ENCODE measurements at places on chromosomes 3 and 15.

DNA sequence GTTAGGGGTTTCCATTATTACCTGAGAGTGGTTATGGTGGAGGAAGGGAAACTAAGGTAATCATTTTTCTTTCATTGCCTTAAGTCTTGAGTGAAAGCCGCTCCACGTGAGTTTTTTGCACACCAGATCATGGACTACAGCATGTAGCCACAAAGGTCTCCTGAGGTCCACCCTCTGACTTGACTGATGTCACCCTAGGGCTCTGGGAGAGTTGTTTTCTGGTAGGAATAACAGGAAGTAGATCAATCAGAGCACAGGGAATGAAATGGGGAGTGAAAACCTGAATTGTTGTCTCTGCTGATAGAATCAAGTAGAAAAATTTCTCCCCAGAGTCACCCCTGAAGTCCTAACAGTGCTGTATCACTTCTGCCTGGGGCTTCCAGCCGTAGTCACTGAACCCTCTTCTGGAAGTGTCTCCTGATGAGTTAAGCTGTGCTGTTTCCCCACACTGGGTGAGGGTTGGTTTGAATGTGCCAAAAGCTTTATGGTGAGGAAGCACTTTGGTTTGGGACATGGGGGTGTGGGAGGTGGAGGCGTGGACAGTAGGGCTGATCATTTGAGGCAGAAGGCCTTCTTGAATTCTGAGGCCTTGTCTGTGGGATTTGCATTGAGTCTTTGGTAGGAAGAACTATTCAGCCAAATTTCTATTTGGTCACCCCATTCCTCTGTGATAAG is 64.3 kb downstream of the SLCO3A1 start:
- DNase-seq, result no peak

DNA sequence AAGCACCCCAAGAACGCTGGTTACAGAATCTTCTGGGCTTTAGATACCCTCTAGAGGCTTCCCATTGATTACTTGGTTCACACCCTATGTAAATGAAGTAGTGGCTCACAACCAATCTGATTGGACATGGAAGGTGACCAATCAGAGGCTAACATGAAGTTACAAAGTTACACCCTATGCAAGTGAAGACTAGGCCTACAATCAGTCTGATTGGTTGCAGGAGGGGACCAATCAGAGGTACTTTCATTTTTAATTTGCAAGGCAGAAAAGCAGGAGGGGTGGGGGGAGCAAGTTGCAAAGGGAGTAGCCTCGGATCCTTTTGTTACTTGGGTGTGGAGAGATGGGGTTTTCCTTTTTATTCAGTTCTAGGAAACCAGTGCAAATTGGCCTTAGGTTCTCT is 11.1 kb upstream of the RTP2 start:
- no peak for DNase-seq

DNA sequence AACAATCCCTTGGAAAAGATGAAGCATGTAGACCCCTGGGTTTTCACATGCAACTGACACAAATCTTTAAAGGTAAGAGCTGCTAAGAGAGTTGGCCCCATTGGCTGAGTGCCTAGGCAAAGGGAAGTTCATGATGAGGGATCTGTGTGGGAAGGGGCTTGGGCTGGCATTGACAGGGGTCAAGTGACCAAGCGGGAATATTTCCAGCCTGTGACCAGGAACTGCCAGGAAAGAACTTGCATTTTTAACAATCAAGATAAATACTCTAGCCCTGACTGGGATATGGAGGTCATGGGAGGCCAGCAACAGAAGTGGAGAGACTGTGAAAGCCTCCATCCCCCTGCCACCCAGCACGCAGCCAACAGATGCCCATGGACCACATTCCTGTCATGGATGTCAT is 361.1 kb upstream of the ATP10A start:
- DNase-seq, result no peak

- DNase-seq, result no peak
Observed at GRCh38 chr3:137020315-137020714, 62.5 kb downstream of the IL20RB start.

DNA sequence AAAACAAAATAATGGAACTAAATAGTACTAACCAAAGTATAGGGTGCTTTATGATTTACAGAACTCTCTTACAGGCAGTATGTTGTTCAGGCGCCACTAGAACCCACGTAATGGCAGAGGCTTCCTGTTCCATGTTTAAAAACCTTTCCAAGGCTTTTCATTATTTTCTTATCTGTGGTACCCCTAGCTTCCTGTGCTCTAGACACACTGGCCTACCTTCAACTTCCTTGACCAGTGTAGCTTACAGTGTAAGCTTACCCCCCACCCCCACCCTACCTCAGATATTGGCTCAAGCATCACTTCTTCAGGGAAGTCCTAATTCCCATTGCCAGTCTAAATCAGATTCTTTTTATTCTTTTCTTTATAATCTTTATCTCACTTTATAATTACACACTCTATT is 2.9 kb downstream of the NR2C2 start:
- no peak for DNase-seq

DNA sequence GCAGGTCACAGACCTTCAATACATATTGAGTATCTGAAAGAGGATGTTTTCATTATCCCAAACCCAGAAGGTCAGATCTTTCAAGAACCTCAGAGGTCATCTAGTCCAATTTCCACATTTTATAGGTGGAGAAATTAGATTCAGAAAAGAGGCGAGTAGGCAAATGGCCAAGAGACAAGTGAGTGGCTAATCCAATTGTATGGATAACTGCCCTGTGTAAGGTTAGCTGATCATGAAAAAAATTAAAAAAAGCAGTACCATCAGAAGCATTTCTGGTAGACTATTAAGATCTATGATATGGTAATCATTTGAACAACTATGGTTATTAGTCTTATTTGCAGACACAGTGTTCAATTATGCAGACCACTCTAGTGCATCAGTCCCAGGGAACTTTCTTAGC is 660.7 kb upstream of the CFAP20DC start:
- DNase-seq, result no peak

DNA sequence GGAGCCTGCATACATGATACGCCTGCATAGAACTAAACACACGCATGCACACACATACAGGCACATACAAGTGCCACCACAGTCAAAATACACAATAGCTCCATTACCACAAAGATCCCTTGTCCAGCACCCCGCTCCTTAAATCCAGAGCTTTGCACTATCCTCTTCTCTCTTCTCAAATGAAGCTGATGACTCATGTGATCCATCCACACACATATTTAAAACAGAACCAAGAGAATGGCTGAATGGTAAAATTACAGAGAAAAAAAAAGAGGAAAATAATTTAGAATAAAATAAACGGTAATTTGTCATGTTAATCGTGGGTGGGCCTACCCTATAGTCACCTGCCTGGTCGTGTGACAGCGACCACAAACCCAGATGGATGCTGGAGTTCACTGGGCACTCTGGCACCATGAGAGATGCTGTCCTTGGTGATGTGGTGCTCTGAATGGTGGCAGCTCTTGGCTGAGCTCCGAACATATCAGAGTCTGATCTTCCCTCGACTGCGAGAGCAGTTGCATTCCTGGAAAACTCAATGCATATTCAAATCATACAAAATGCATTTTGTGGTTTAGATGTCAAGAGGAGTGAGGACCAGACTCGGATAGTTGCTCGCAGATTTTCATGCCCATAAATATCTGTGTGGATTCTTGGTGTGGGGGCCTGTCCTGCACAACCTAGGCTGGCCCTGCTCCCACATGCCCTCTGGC is 8.9 kb downstream of the IQSEC1 start:
- no peak for DNase-seq

DNA sequence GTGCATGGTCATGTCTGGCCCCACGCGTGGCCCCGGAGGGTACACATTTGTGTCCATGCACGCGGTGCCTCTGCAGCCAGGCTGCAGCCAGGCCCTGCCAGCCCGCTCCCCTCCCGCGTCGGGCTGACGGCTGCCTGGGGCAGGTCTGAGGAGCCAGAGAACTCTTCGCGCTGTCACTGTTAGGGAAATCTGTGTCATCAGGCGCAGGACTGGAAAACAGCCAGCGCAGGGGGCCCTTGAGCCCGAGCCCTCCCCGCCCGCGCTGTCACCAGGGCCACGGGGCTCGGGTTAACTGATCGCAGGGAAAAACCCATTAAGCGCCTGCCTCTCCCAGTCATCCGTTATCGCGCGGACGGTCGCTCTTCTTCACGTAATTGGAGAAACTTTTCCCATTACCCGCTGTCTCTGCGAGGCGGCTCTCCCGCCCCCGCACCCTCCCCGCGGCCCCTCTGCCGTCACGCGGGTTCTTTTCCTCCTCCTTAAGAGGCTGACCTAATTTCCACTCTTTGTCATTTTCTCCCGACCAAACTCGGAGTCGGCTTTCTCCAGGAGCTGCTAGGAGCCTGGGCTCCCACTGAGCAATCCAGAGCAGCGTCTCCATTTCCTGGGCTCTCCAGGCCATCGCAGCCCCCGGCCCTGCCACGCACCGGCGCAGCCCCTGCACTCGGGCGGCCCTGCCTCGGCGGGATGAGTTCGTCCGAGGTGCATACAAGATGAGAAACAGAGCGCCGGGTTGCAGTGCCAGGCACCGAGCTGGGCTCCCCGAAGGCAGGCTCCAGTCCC is 57.5 kb upstream of the PRR23E start:
- DNase-seq, result no peak

GRCh38 chr3:56789076-56789475 is 12.7 kb downstream of the ARHGEF3 start:
- no peak for DNase-seq

DNA sequence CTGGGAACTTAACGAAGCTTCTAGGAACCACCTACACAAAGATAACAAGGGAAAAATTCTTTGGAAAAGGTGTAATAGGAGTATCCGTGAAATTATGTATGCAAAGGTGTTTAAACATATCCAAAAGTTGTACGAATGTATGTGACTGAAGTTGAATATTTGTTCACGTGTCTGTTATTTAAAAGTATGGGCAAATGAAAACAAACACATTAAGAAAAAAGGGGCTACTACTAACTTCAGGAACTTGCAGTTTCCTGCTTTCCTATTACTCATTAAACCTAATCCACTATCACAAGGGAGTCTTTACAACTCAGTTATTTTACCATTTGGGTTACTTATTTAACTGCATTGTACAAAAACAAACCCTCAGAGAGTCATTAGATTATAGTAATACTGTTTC is 33.9 kb upstream of the GRAMD1C start:
- DNase-seq, result no peak

GRCh38 chr3:152780553-152780952 is 54.4 kb upstream of the P2RY1 start:
- no peak for DNase-seq

DNA sequence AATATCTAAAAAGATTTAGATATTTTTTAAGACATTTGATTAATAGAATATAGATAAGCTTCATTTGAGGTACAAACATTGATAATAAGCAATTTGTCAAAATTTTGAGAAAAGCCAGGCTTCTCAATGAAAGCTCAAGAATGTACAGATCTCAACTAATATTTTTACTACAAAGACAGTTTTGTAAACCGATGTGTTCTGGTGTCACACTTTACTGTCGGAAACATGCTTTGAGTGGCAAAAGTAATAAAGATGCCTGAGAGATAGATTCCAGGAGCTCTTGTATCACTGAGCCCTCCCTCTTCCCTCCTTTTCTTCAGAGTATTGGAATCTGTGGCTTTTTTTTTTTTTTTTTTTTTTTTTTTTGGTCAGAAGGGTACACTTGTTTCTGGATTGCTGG is 45.0 kb upstream of the THRB start:
- DNase-seq, result no peak

GRCh38 chr3:17132286-17133115 is 247.7 kb downstream of the PLCL2 start:
- no peak for DNase-seq

- no peak for DNase-seq
Observed at GRCh38 chr15:41634072-41634626, 26.1 kb upstream of the MGA start.

DNA sequence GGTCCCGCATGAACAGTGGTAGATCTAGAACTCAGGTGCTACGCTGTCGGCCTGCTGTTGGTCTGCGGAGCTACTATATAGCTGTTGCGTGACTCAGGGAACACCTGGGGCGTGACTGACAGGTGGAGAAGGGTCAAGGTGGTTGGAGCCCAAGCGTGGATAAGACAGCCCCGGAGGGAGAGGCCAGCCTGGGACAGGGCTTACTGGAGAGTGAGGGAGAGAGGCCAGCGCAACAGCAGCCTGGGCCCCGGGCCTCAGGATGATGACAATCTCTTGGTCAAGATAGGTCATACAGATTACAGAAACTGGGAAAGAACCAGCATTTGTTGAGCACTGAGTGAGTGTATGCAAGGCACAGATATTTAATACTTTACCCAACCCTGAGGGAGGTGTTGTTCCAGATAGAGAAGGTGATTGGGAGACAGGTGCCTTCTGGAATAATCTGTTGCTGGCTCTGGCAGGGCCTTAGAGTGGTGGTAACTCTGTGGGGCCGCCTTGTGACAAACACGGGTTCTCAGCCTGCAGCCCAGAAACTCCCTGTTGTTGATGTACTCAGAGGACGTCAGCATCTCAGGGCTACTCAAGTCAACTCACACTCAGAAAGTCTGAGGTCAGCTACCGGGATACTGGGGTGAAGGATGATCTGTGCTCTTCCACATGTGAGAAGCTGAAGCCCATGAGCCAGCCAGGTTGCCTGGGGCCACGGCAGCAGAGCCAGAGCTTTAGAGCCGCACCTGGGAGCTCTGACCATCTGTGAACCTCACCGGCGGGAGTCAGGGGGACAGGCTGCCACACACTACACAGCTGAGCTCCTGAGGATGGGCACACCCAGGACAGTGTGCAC is 265.4 kb upstream of the HES1 start:
- DNase-seq, result no peak

DNA sequence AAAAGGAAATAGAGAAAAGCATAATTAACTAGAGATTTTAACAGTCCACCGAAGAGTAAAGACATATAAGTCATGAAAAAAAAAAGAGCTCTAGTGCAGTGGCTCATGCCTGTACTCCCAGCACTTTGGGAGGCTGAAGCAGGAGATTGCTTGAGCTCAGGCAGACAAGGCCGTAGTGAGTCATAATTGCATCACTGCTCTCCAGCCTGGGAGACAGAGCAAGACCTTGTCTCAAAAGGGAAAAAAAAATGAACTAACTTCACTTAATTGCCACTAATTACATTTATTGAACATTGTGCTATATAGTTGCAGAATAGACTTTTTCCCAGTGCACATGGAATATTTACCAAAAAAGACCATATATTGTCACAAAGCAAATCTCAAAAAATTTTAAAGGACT is 221.8 kb downstream of the CBLB start:
- no peak for DNase-seq

DNA sequence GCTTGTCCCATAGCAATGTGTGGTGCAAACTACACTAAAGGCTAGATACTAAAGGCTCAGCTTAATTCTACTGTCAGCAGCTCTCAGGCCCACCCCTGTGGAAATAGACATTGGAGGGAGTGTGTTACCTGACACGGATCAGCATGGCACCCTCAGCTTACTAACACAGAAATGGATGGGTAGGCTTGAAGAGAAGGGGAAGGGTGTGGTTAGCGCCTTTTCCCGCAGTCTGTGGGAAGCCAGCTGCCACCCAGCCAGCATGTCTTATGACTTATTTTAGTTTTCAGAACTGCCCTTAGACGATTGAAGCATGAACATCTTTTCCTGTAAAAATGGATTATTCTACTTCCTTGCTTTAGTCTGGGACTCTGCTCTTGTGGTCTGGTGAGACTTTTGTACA is 25.8 kb upstream of the ADPGK start:
- no peak for DNase-seq

DNA sequence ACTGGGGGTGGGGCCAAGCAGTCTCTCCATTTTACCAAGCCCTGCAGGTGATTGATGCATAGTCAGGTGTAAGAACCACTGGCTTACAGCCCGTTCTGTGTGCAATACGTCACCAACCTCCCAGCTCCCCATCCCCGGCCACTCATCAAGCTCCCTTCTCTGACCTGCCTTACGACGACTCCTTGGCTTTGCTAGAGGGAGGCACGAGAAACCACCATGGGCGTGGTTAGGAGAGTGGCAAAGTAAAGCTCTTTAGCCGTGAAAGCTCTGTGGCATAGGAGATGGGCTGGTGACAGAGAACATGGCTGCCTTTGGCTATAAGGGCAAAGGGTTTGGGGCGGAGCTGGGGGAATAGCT is 109.1 kb downstream of the BDH1 start:
- DNase-seq, result no peak

All from SK-N-MC (cell line).